SW 1271 (cell line): ENCODE measurements at places on chromosomes 6 and 20.

GRCh38 chr6:227812-228338 lies 64.4 kb upstream of the DUSP22 start:
- no peak for DNase-seq

- no peak for DNase-seq
These were observed 884 bp downstream of the SLC2A10 start for GRCh38 chr20:46710153-46710913.

GRCh38 chr6:52381249-52381648 lies 19.3 kb downstream of the PAQR8 start:
- DNase-seq, result no peak

DNA sequence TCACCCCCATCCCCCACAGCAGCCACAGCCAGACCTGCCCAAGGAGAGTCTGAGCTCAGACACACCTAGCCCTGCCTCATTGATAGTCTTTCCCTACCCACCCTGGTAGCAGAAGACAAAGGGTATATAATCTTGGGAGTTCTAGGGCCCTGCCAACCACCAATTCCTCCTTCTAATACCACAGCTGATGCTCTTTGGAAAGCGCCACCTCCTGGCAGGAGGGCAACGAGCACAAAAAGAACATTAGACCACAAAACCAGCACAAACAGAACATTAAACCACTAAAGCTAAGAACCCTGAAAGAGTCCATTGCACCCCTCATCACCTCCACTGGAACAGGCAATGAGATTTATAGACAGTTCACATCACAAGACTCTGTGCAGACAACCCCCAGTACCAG lies 195.8 kb upstream of the FUT9 start:
- no peak for DNase-seq
